ENCODE measurements at places on chromosomes 4 and X.

GRCh38 chr4:61199873-61200186, 296 bp upstream of the ADGRL3 start:
- no peak for DNase-seq

DNA sequence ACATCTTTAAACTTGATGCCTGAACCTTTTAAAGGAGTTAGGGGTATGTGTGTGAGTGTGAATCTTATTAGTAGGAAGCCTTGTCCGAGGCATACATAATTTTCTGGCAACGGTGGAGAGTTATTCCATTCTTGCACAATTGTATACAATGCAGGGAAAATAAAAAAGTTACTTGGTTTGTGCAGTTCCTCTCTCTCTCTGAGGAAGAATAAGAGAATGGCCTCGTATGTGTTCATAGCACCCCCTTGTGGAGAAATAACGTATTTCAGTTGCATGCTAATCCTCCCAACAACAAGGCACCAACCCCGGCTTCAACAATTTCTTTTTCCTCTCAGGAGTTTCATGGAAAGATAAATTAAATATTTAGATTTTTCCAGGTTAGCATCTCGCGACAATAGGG, 33.7 kb upstream of the FGF13 start:
- peak; percentile 25 for DNase-seq

- peak; percentile 24 for DNase-seq
These were observed 33.8 kb downstream of the CEP44 start for GRCh38 chr4:174317531-174317930.

- no peak for DNase-seq
These were observed 9.9 kb downstream of the HMX1 start for GRCh38 chr4:8861576-8862295.

- DNase-seq: no peak
These were observed 213.3 kb downstream of the GABRG1 start for GRCh38 chr4:45910511-45910910.

- no peak for DNase-seq
These were observed 2.3 kb upstream of the FNIP2 start for GRCh38 chr4:158766434-158767044.

DNA sequence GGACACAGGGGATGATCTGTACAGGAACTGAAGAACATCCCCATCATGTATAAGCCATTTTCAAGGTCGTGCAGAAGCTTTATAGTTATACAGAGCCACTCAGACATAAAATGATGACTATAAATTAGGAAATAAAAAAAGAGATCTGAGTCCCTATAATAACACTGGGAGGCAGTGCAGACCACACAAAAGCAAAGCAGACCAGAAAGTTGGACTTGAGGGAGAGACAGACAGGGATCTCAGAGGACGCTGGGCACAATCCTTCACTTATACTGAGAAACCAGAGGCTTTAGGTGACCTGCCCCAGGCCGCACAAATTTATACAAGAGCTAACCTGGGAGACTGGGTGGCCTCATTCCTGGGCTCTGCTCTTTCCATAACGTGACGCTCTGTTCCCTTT, 70.5 kb downstream of the HADH start:
- peak; percentile 48 for DNase-seq

- peak; percentile 87 for DNase-seq
These were observed 31.2 kb downstream of the PJA1 start for GRCh38 chrX:69133921-69134542.

- DNase-seq: peak; percentile 41
These were observed 72.9 kb upstream of the ENOX2 start for GRCh38 chrX:130975947-130976346.

- DNase-seq: no peak
These were observed 90.3 kb downstream of the CYSLTR1 start for GRCh38 chrX:78237127-78237526.

DNA sequence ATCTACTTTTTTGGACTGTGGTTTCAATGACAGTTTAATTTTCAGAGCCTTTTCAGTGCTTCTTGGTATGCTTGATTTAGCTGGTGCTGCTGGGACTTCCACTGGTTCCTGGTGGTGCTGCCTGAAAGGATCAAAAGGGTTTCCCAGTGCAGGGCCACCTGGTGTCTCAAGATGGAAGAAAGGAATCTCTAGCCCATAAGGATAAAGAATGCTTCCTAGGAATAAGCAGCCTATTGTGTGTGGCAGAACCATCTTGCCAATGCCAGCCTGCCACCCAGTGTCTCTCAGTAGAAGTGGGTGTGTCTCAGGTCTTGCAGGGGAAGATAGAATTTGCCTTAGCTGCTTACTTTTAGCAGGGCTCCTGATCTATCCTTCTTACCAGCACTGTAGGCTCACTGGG, 15.0 kb upstream of the RAI2 start:
- no peak for DNase-seq

DNA sequence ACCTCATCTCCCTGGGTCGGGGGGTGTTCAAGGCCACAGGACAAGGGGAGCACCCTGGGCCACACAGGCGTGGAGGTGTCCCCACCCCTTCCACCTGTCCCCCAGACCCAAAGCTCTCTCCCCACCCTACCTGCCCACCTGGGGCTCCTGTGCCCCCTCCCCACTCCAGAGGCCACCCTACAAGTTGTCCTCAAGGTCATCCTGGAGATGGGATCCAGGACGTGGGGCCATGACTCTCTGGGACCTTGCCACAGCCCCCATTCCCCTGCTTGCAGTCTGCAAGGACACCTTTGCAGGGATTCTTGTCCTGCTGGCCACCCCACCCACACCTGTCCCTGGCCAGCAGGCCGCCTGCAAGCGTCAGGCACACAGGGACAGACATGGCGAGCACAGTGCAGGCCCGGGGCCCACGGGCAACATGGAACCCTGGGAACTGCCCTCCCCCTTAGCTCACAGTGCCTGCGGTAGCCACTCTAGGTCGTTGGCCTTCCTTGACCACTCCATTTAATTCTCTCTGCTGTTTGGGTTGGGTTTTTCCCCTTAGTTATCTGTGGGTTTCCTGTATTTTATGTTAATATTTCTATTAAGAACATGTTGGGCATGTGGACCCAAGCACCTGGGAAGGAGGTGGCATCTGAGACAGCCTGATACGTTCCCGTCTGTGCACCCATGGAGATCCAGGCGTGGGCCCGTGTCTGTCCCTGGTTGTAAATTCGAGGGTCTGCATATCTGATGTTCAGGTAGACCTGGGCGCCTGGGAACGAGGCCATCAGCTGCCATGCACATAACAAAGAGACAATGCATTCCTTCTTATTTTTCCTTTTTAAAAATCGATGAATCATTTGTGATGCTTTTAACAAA, 197.5 kb downstream of the AFAP1 start:
- DNase-seq: no peak

- no peak for DNase-seq
These were observed 73.4 kb downstream of the COL25A1 start for GRCh38 chr4:109229028-109229427.

DNA sequence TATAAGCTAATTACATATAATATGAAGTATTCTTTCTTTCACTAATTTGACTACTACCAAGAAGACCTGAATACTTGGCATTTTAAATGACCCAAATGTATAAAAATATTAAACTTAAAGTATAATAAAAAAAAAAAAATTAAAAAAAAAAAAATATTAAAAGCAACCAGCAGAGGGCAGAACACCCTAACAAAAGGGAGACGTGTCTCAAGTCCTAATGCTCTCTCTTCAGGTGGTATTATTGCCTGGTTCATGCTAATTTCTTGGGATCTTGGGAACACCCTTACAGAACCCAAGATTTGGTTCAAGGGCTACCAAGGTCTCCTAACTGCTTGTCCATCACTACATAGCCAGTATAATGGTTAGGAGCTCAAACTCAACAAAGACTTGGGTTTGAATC, 754.8 kb downstream of the RAB28 start:
- peak; percentile 14 for DNase-seq

- no peak for DNase-seq
These were observed 35.0 kb upstream of the RASGEF1B start for GRCh38 chr4:81506731-81507130.

- DNase-seq: no peak
These were observed 243.9 kb upstream of the FAT4 start for GRCh38 chr4:125070861-125071260.

DNA sequence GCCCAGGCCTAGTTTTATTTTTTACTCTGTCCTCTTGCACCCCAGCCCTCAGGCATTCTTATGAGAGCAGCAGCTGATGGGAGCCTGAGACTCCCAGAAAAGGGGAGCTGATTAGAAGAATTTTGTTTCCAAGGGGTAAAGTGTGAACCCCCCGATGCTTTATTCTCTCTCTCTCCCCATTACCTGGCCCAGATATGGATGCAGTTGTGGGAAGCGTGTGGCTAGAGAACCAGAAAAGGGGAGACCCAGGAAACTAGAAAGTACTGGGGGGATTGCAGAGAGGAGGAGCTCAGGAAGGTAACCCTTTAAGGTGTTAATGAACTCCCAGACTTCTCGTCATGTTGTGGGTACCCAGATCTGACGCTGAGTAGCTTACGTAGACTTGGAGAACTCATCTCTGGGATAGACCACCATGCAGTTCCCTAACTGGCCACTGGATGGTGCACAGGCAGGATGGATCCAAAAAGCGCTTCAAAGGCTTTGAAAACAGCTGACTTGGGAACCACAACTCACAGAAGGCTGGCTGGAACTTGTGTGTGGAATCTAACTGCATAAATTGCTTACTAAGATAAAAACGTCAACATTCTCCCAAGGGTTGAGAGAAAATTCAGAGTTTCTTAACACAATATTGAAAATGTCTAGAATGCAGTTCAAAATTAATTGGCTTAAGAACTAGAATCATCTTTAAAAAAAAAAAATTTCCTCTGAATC, 64.7 kb downstream of the TBC1D14 start:
- peak; percentile 84 for DNase-seq

GRCh38 chrX:154732421-154733065, 18.3 kb downstream of the GAB3 start:
- peak; percentile 68 for DNase-seq

DNA sequence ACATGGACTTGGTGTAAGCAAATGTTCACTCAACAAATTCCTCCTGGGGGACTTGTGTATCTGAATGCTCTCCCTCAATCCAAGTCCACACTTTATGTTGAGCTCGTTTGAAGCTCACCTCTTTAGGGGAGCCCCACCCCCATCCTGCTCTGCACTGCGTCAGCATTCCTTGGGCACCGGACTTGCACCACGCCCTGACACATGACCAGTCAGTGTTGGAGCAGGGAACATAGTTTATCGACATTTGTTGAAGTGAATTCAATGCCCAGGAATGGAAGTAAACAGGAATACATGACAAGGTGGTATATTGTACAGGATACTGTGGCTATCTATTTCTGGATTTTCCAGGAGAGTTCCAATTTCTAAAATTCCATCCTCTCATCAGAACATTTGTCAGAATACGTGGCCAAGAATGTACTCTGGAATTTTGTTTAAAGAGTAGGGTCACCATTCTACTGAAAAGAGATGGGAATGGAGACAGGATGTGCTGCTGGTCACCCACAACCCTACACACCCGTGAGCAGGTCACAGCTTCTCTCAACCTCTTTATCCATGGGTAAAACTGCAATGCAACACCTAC, 60.0 kb upstream of the LNX1 start:
- peak; percentile 49 for DNase-seq

GRCh38 chr4:88018466-88018865, 11.0 kb downstream of the PKD2 start:
- DNase-seq: peak; percentile 78

GRCh38 chr4:174742561-174742960, 86.5 kb downstream of the GLRA3 start:
- DNase-seq: no peak

GRCh38 chr4:10079912-10080588, 36.5 kb downstream of the WDR1 start:
- DNase-seq: no peak

DNA sequence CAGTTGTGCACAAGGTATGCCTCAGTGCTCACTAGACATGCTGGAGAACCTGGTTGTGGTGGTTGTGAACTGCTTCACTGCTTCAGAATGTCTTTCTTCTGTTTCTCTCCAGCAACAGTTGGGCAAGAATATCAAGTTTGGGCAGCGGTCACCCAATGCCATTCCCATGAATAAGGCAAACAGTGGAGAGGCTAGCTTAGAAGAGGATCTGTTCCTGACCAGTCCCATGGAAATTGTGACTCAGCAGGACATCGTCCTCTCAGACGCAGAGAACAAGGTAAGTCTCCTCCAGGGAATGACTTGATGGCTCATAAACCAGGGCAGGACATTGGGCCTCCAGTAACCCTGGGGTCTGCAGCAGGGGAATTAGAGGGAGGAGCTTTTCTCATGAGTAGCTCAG, 79.9 kb downstream of the AASDH start:
- peak; percentile 15 for DNase-seq

DNA sequence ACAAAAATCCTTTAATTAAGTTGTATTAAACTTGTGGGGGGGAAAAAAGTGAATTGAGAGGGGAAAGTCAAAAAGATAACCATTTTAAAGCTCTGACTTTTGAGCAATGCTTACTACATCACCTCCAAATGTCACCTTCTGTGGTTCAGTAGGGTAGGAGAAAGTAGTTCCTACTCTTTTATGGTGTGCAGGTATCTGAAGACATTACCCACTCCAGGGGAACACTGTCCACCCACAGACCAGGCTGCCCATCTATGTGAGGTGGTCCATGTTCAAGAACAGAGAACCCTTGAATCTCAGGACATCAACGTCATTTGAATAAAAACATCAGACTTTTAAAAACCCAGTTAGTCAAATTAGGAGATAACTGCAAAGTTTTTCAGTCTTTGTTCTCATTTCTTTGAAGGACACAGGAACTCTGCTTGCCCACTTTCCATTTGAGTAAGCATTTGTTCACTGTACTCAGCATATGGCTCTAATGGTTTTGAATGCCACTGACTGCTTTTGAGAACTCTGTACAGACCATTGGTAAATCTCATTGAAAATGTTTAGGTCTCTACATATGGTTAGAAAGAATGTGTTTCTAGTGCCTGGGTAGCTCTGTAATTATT, 18.4 kb downstream of the NMU start:
- no peak for DNase-seq

Data from EH (cell line).